ENCODE measurements at places on chromosomes 7 and 10.
A peak's percentile ranks its signal among the peaks of the same experiment; 100 is the strongest.

GRCh38 chr7:33917661-33918060, 12.3 kb downstream of the BMPER start:
- DNase-seq = no peak

- peak; percentile 63 for DNase-seq
These were observed 34.3 kb upstream of the PHF14 start for GRCh38 chr7:10939237-10939910.

- no peak for DNase-seq
These were observed 179.5 kb upstream of the ITGB1 start for GRCh38 chr10:33137356-33138005.

GRCh38 chr7:115883629-115884028, 146.9 kb downstream of the TFEC start:
- no peak for DNase-seq

- no peak for DNase-seq
These were observed 34.1 kb downstream of the ZNF680 start for GRCh38 chr7:64528770-64529169.

DNA sequence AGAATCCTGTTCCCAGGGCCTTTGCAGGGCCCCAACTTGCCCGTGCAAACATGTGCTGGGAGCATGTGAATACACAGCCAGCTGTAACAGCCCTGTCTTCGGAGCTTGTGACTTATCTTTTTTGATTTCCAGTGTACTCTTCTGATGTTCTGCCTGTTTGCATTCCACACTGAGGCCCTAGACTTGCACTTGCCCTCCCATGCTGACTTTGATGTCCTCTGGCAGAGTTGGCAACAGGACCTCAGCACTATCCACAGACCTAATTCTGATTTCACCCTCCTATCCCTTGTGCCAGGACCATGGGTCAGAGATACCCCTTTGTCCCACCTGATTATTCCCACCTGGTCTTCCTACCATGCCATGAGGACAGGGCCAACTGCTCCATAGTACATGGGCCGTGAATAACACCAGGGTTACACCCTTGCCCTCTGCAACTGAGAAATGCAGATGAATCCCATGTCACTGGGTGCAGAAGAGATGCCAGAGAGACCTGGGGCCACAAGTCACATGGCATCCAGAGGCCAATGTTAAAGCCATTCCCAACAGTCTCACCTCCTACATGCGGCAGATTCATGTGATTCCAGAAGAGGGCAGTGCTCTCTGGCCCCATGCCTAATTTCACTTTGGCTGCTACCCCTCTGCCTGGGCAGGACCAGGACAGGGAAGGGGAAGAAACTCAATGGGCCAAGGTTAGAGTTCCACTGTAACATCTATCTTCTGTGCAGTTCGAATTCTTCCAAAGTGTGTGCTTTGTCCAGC, 43.0 kb downstream of the SCRN1 start:
- DNase-seq = peak; percentile 44

DNA sequence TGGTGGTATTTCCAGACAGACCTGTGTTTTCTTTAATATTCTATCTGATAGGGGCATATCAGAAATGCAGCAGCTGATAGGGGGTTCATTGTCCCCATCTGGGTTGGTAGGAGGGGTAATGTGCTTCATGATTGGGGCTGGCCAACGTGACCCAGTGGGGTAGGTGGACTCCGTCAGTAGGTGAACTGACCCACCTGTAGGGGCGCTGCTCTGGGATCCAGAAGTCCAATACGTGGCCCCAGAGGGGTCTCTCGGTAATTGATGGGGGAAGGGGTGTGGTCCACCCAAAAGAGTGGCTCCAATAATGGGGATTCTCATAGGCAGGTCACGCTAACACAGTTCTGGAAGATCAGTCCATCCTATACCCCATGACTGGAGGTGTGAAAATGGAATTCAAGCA, 112.0 kb downstream of the PRLHR start:
- no peak for DNase-seq

DNA sequence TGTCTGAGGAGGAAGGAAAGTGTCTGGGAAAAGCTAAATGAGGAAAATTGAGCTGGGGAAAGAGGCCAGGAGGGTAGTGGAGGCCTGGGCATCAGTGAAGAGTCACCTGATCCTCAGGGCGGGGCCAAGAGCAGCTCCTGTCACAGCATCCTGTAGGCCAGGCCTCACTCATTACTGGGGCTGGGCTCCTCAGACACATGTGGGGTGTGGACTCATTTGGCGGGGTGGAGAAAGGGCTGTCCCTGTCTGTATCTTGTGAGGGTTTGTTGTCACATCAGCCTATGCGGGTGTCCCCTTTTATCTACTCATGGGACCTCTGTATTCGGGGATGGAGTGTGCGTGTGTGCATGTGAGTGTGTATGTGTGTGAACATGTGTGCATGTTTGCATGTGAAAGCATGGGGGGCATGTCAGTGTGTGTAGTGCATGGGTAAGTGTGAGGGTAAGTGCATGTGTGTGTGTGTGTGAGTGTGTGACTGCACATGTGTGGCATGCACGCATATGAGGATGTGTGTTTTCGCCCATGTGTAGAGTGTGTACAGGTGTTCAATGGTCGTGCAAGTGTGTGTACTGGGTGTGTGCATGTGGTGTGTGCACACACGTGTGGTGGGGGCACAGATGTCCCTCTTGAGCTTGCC, 67.8 kb downstream of the RAMP3 start:
- DNase-seq = no peak

- no peak for DNase-seq
These were observed 252.2 kb downstream of the NSUN6 start for GRCh38 chr10:18399158-18399557.

GRCh38 chr10:120744040-120744439, 107.1 kb upstream of the WDR11 start:
- DNase-seq = peak; percentile 90

- DNase-seq = no peak
These were observed 164.1 kb upstream of the ADO start for GRCh38 chr10:62640411-62640810.

DNA sequence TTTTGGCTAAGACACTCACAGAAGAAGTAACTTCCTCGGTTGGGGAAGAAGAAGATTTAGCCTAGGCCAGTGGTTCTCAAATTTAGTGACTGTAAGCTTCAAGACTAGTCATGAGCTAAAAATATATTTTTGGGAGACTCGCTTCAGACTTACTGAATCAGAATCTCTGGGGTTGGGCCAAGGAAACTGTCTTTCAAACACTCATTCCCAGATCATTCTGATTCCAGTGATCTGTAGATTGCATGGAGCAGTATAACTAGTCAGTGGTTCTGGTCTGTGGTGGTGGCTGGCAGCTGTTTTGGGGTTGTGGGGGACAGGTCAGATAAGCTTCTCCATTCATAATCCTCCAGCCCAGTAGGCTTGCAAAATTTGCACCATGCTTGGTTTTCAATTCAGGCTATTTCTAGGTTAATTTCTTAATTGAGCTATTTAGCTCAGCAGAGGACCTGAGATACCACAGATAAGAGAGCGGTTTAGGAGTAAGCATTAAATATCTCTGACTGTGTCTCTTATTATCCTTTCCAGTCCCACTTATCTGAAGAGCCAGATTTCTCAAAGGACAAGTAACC, 3.8 kb upstream of the KAT6B start:
- no peak for DNase-seq

GRCh38 chr7:108284349-108285002, 154.3 kb upstream of the LAMB4 start:
- DNase-seq = peak; percentile 60

- DNase-seq = no peak
These were observed 56.2 kb downstream of the ARMC3 start for GRCh38 chr10:22984066-22984465.

DNA sequence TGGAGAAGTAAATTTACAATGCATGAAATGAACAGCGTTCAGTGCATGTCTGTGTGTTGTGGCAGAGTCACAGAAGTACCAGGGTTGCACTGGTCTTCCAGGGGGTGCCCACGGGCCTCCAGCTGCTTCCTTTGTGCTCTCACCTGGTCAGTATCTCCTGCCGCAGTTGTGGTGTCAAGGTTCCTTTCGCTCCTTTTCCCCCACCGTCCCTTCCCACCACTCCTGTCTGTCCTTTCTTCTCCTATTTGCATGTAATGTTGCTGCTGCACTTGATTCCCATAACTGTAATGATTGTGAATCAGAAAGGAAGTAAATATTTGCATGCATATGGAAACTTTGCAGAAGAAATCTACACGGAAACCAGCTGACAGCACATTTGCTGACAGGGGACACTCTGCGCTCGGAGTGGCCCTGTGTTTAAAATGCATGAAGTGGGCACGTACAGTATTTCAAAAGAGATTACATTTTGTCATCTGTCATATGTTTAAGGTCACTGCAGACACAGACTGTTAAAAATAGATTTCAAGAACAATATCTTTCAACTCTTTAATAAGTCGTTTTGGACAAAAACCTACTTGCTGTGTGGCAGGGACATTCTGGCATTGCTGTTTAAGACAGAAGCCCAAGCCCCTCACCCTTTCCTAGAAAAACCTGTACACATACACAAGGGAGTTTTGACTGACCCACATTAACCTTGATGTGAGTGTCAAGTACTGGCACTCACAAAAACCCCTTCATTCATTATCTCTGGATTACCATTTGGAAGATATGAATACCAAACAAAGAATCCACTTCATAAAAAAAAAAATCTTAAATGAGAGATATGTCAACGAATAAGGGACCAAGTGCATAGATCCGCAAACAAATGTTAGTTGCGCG, 336.7 kb upstream of the KLF6 start:
- DNase-seq = no peak

DNA sequence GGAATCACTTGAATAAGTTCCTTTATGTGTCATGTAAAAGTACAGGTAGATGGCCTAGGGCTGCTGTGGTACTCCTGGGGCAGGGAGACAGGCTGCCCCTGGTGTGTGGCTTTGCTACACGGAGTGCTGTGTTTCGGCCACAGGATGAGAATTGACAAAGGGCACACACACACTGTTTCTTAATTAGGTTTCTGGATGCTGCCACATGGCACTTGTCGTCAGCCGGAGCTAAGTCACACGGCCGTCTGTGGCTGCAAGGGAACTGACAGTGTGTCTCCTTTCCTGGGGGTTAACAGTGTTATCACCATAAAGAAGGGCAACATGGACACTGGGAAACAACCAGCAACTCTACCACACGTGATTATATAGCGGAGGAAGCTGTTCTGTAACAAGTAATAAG, 55.7 kb upstream of the CREB5 start:
- DNase-seq = peak; percentile 77

GRCh38 chr10:103820101-103821062, 35.0 kb downstream of the SH3PXD2A start:
- peak; percentile 69 for DNase-seq
